ENCODE measurements at places on chromosomes 11 and 22. TPM values are rescaled to one million over a fixed set of nuclear protein-coding genes. Genes with fewer than 3 reads are reported as not detected.

The THY1 gene
- 11.6 TPM for total RNA-seq

The TMEM191B gene
- total RNA-seq = 1.9 TPM

The HPS5 gene
- 14.6 TPM for total RNA-seq

The TRIM66 gene
- total RNA-seq = 2.8 TPM

The TRIM29 gene
- 11.1 TPM for total RNA-seq

The IL18BP gene
- 4.9 TPM for total RNA-seq

The SPA17 gene
- 17.9 TPM for total RNA-seq

The ZNF70 gene
- 0.91 TPM for total RNA-seq

The TUB gene
- total RNA-seq = 5.4 TPM

The SVIP gene
- 13.6 TPM for total RNA-seq

The DNAJC4 gene
- total RNA-seq = 18.5 TPM

The ARHGEF17 gene
- total RNA-seq = 11.5 TPM

The TENM4 gene
- 0.02 TPM for total RNA-seq

The LGALS12 gene
- not detected for total RNA-seq

The CAPRIN1 gene
- total RNA-seq = 152 TPM

The CLCF1 gene
- total RNA-seq = 39.1 TPM

The LUZP2 gene
- not detected for total RNA-seq

The PANX3 gene
- total RNA-seq = not detected

The RIBC2 gene
- 3.1 TPM for total RNA-seq

The PARVA gene
- total RNA-seq = 28.6 TPM

The MOGAT2 gene
- total RNA-seq = not detected

The ABCC8 gene
- 2.3 TPM for total RNA-seq

The EIF3L gene
- total RNA-seq = 286 TPM

The RBMXL2 gene
- not detected for total RNA-seq

The KCNC1 gene
- 0.05 TPM for total RNA-seq

The DDX25 gene
- not detected for total RNA-seq

The MISFA gene
- 2.2 TPM for total RNA-seq

The ART5 gene
- total RNA-seq = 0.39 TPM

The TCN1 gene
- 0.21 TPM for total RNA-seq

The TRIM51G gene
- not detected for total RNA-seq

The BTG4 gene
- 0.18 TPM for total RNA-seq

The PSMA1 gene
- total RNA-seq = 195 TPM

The SIK2 gene
- total RNA-seq = 5.8 TPM

The KDM4E gene
- not detected for total RNA-seq

The GGTLC2 gene
- not detected for total RNA-seq

The RBM4 gene
- total RNA-seq = 136 TPM

The PIWIL4 gene
- 0.07 TPM for total RNA-seq

The PDXP gene
- 18.7 TPM for total RNA-seq

The POU2AF3 gene
- total RNA-seq = 0.73 TPM

The SYNGR1 gene
- total RNA-seq = 7.9 TPM

The OR8D1 gene
- total RNA-seq = not detected

The HBE1 gene
- 0.29 TPM for total RNA-seq

The PANX2 gene
- total RNA-seq = 4.6 TPM

The CSF2RB gene
- not detected for total RNA-seq

The CABP4 gene
- total RNA-seq = not detected

The BBOX1 gene
- 0.39 TPM for total RNA-seq
